Left forelimb (tissue), 1 donor: ENCODE measurements at places on chromosomes 11 and 22.

DNA sequence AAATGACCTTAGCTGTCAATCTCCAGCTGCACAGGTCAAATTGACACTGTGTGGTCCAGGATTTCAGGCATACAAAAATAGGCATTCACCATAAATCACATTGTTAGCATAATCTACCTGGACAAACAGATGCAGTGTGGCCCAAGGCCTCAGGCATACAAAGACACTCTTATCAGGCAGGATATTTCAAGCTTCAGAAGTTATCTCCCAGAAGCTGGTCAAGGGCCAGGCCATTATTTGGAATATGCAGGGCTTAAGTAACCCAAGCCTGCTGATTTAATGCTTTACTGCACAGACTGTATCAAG is 25.5 kb upstream of the HORMAD2 start:
- DNase-seq = no peak

DNA sequence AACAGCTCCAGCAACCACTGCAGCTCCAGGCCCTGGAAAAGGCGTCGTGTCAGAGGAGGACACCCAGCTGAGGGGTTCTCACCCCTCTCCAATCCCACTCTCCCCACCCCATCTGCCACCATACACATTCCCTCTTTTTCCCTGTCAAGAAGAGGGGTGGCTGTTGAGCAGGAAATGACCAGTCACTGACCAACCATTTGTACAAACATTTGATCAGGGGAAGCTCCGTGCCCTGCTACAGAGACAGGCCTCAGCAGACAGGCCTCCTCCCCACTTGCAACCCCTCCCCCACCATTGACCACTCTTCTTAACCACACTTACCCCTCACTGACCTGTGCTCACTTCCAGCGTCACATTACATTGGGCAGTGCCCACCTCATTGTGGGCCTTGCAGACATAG is 2.3 kb upstream of the VSIG2 start:
- DNase-seq = no peak

- DNase-seq = peak; percentile 63
Measured at GRCh38 chr11:3121931-3122774, 43.0 kb downstream of the OSBPL5 start.

DNA sequence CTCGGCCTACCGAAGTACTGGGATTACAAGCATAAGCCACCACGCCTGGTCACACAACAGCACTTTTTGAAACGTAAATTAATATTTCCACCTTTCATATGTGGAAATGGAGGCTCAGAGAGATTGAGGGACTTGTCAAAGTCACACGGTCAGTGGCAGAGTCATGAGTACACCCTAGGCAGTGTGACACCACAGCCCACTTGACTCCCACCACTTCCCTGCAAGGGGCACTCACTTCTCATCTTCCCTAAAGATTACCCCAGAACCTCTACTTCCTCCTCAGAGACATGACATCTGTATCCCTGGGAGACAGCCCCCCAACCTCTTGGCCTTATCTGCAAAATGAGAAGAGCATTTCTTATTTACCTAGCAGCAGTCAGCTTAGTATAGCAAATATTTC is 16.5 kb upstream of the MYOD1 start:
- no peak for DNase-seq

- DNase-seq = no peak
Measured at GRCh38 chr11:88511006-88511405, 173.5 kb upstream of the CTSC start.

GRCh38 chr11:117717485-117718314 is 79.3 kb downstream of the DSCAML1 start:
- no peak for DNase-seq

GRCh38 chr11:134393638-134394037 is 18.4 kb downstream of the B3GAT1 start:
- DNase-seq = no peak

DNA sequence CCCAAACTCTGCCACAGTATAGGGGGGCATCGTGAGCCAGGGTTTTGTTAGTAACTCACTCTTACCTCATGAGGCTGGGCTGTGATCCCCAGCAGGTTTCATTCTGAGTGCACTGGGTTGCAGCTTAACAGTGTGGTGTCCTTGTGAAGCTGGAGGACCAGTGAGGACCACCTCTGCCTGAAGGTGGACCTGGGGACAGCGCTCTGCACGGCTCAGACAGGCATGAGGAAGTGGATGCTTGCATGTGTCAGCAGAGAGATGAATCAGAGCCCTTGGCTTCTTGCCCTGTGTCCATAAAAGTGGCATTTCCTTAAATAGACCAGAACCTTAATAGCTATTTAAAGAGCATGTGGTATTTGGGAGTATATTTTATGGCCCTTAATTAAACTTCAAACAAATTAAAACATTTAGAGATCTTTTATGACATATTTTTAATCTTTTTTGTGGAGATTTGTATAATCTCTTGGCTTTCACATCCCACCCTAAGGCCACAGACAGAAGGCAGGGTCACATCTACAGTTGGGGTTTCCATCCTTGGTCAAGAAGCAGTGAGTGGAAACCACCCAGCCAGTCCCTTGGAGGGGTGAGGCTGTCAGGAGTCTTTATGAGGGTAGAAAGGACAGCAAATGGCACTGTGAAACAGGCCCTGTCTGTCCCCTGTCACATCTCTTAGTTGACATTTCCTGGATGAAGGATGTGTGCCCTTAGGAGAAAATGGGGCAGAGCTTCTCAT is 24.8 kb upstream of the ADORA2A start:
- DNase-seq = no peak

DNA sequence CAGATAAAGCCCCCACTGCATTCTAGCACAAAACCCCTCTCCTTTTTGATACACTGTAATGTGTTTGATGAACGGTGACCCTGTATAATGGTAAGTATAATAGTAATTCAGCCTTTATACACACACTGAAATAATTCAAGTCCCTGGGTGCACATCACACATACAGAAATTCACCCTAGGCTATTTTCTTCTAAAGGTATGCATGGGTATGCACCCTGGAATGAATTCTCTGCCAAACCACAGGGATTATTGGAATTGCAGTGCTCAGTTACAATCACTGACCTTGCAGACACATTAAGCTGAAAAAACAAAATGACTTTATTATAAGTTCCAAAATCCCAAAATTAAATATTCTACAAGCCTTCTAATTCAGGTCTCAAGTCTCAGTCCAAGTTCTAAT is 245.9 kb upstream of the FAT3 start:
- DNase-seq = no peak

- DNase-seq = no peak
Measured at GRCh38 chr11:95883381-95883780, 40.5 kb downstream of the MTMR2 start.

- no peak for DNase-seq
Measured at GRCh38 chr11:128610721-128611617, 23.6 kb upstream of the ETS1 start.

GRCh38 chr11:134572741-134573675 is 161.0 kb upstream of the B3GAT1 start:
- DNase-seq = peak; percentile 38

GRCh38 chr11:107496011-107496410 is 38.4 kb upstream of the CWF19L2 start:
- no peak for DNase-seq

GRCh38 chr11:1305063-1305495 is 4.4 kb downstream of the TOLLIP start:
- peak; percentile 41 for DNase-seq

DNA sequence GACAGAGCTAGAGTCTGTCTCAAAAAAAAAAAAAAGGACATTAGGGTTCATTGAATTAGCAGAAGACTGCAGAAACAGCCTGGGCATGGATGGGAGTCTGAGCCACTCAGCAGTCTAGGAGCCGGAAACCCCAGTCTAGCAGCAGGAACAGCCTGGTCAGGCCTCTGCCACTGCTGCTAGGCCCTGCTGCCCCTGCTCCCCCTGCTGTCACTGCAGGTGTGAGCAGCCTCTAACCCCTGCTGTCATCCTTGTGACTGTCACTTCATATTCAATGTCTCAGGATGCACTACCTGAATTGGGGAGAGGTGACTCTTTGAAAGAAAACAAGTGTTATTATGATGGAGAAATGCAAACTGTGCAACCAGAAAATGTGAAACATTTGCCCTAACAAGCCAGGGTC is 7.0 kb upstream of the DDX17 start:
- no peak for DNase-seq

- DNase-seq = no peak
Measured at GRCh38 chr11:86740628-86741483, 59.5 kb upstream of the PRSS23 start.

GRCh38 chr11:10451426-10452116 is 3.5 kb upstream of the AMPD3 start:
- no peak for DNase-seq

DNA sequence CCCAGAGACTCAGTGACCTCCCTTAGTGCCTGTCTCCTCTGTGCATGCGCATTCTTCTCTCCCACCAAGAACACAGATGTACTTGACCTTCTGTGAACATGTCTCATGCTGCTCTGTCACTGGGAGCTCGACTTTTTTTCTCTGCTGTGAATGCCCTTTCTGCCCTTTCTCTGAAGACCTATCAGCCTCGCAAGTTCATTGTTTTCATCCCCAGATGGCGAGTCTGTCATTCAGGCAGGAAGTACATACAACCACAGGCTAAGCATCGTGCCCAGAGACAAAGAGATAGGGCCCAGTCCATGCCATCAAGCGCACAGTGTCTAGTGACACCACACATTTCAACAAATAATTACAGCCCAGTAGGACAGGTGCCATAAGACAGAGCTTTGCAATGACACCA is 50.4 kb upstream of the RAB1B start:
- DNase-seq = no peak

DNA sequence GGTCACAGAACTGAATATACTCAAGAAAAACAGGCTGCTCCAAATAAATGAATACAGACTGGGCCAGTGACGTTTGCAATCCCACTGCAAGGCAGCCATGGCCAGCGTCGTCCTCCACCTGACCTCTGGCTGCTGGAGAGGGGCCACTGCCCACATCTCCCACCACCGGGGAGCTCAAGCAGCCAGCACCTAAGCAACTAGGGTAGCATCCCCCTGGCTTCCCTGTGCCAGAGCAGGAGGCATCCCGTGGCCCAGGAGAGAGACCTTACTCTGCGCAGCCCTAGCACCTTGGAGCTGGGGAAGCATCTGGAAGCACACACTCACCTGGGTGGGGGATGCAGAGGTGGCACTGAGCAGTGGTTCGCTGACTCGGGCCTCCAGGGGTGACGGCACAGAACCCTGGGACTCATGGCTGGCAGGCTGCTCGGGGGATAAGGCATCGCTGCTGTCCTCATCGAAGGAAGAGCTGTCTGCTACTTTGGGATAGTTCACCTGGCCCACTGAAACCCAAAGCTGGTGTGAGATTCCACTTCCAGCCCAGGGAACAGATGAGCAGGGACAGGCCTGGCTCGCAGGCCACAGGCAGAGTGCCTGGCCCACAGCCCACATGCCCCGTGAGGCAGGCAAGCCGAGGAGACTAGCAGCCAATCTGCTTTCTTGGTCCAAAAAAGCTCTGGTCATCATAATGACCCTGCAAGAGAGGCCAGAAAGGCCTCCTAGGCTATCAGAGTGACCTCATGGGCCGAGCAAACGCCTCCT is 53.7 kb downstream of the SGSM3 start:
- no peak for DNase-seq

DNA sequence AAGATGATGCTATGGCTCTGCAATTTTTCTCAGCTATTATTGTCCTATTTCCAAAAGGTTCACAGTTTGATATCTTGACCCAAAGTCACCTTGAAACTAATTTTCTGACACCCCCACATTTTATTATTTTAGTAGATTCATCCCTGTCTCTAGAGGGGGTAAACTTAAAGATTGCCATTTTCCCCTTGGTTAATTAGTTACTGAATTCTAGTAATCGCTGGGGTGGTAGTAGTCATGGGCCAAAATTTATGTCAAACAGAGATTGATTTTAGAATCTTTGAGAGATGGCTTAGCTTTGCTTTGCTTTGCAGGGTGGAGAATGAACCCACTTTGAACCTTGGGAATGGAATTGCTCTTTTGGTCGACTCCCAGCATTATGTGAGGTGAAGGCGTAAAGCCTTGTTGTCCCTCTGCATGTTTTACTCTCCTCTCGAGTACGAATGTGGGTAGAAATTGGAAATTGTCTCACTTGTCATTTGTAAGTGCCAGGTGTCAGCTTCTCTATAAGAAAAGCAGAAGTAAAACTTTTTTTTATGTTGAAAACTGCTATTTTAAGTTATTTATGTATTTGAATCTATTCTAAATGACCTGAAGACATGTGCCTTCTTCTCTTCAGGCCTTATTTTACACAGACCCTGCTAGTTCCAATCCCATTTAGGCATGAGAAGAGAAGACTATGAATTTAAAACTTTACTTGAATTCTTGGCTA is 42.4 kb upstream of the RCE1 start:
- no peak for DNase-seq

GRCh38 chr11:73141309-73142127 is 600 bp downstream of the FCHSD2 start:
- DNase-seq = peak; percentile 89

DNA sequence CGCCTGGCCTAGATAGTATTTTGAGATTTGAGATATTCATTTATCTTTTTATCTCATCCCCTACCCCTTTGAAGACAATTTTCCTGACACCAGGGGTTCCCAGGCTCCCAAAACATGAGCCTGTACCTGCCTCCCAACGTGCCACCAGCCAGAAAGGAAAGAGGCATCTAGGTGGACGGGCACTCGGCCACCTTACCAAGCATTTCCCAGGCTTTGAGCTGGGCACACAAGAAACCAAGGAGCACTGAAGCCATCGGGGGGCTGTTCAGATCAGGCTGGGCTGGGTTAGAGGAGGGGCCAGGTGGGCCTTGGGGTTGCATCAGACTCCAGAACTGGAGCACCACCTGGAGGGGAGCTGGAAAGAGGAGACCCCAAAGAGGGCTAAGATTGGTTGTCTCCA is 28.5 kb upstream of the BAIAP2L2 start:
- no peak for DNase-seq

DNA sequence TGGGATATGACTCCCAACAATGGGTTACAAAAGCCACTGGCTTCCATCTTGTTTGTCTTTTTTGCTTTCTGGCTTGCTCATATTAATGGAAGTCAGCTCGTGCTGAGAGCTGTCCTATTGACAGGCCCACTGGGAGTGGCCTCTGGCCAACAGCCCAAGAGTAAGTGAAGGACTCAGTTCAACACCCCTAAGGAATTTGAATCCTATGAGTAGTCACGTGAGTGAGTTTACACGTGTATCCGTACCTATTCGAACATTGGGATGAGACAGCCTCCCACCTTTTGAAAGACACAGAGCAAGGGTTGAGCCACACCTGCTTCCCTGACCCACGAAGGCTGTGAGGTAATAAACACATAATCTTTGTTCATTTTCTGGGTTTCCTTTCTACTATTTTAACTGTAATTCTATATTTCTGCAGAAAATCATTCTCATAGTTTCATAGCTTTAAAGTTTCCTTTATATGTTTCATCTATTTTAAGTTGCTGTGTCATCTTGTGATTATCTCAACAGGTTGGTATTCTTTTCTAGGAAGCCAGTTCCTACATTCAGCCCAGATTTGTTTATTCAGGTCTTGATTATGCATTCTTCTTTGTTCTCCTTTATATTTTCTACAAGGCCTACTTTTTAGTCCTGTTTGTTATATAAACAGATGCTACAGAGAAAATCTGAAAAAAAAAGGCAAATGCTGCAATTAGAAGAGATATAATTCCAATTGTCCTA is 802.3 kb downstream of the CNTN5 start:
- DNase-seq = no peak

DNA sequence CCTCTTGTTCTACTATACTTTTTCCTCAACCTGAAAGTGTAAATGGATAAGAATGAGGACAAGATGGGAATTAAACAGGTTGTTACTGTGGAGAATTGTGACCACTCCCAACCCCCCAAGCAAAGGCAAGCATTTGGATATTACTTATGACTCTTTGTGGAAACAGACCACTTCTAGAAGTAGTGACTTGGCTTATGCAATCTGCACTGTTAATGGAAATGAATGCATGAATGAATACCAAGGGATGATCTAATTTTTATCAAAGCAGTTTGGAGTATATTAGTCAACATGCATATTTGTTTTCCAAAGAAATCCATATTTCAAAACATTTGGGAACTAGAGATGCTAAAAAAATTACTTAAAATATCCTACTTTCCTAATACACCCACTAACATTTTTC is 35.3 kb downstream of the AMOTL1 start:
- no peak for DNase-seq
